ENCODE measurements at places on chromosomes 2 and 18.
A peak's percentile ranks its signal among the peaks of the same experiment; 100 is the strongest.

- DNase-seq, result peak; percentile 30
Observed at GRCh38 chr2:55743583-55743982, 49.9 kb upstream of the PNPT1 start.

DNA sequence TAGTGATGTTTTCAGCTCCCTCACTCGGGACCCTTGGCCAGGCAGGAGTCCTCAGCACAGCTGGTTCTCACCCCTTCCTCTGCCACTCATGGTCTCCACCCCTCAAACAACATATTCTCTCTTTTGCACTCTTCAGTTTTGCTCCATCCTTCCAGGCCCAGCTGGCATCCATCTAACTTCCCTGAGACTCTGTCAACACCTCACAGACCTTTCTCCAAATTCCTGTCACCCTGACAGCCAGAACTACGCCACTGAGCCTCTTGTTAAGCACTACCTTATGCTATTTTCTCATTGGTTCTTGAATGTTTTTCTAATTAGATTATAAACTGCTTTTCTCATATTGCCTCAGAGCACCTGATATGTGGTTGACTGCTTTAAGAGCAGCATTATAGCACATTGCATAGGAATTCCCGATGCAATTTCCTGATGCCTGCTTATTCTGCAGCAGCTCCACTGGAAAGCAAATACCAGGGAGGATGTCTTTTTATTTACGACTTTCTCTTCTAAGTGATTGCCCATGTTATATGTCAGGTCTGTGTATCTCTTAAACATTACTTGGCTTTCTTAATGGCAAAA, 12.4 kb upstream of the INO80C start:
- no peak for DNase-seq

- DNase-seq, result no peak
Observed at GRCh38 chr2:108701806-108702205, 17.5 kb upstream of the RANBP2 start.

GRCh38 chr2:101446869-101447268, 28.0 kb downstream of the RFX8 start:
- peak; percentile 61 for DNase-seq

- no peak for DNase-seq
Observed at GRCh38 chr2:113123726-113124125, 3.7 kb upstream of the IL1RN start.

DNA sequence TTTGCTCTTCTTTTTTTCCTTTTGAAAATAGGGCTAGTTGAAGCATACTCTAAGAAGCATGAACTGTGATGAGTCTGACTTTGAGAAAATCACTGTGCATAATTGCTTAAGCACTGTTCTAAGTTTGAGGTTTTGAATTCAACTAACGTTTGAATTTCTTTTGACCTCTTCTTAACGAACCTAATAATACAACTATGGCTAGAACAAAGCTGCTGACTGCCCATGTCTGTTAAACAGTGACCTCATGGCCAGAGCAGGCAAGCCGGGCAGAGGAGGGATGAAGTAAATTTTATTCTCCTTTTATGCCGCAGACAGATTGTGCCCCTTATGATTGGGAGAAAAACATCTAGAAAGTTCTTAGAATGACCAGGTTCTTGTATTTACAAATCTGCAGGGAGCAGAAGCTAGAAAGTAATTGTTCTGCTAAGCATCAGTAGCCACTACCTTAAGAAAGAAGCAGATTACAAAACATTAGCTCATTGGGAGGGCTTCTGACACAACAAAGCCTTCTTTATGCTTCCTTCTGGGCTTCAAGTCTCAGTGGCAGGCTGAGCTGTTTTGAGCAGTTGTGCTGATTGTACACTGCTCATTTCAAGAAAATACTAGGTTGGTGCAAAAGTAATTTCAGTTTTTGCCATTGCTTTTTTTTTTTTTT, 97.8 kb upstream of the RASGRP3 start:
- DNase-seq, result no peak

DNA sequence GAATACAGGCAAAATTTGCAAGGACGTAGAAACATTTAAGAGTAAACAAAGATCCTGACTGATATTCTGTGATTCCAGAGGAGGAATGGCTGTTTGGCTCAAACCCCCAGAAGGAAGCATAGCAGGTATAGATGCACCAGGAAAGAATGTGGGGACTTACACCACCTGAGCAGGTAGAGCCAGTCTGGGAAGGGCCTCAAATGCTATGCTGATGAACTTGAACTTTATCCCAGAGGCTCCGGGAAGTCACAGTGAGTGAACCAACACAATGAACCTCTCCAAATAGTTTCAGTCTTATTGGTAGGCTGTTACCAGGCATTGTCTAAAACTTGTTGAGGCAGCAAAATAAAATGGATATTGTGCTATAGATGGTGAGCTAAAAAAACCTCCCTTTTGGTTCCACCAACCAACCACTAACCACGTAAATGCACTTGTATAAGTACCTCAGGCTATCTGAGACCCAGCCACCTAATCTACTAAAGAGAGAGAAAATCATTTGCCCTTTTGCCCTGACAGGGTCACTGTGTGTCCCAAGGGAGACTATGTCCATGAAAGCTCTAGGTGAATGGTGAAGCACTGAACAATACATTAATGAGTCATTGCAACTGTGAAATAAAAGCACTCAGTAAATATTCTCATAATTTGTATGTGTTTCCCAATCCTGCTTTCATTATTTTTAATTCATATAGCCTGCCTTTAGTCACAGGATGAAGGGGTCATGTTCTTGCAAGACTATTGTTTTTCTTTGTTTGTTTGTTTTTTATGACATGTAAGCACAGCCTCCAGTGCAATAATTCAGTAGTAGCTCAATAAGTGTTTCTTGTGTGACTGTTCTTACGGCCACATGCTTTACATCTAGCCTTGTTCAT, 911.6 kb downstream of the EPHA4 start:
- no peak for DNase-seq

DNA sequence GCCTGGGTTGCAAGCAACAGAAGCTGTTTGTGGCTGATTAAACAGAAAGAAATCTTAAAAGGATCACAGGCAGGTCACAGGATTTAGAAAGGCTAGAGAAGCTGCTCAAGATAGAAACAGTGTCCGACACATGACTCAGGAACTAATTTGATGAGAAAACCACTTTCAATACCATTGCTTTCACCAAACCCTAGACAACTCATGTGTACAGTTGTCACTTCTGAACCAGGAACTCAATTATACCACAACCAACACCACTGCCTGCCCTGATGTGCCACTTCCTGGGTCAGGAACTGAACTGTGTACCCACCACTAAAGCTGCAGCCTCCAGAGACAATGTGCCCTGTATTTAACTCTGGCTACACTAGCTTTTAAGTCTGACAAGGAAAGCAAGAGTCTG, 56.0 kb downstream of the TMEM247 start:
- no peak for DNase-seq

DNA sequence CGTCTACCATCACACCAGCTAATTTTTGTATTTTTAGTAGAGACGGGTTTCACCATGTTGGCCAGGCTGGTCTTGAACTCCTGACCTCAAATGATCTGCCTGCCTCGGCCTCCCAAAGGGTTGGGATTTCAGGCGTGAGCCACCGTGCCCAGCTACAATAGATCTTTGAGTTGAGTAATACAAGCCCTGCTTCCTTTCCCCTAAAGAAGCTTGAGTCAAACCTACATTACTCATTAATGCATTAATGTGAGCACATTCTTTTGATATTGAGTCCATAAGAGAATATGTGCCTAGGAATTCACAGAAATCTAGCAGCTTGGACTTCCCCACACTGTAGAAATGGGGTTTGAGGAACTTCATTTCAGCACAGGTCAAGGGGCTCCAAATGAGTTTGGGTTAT, 39.6 kb downstream of the PSMG2 start:
- no peak for DNase-seq

All from GM04503 (cell line).